B cell (primary cell): ENCODE measurements at places on chromosomes 13 and 19. TPM values are rescaled to one million over a fixed set of nuclear protein-coding genes. Genes with fewer than 3 reads are reported as not detected.
A peak's percentile ranks its signal among the peaks of the same experiment; 100 is the strongest.

The CASP14 gene
- total RNA-seq = not detected in 2 replicates

The GZMM gene
- total RNA-seq = 0.34 TPM in 1 of 2 replicates, not detected in the other

The LILRB1 gene
- 136 and 138 TPM in 2 replicates for total RNA-seq

The ZNF560 gene
- total RNA-seq = not detected in 2 replicates

DNA sequence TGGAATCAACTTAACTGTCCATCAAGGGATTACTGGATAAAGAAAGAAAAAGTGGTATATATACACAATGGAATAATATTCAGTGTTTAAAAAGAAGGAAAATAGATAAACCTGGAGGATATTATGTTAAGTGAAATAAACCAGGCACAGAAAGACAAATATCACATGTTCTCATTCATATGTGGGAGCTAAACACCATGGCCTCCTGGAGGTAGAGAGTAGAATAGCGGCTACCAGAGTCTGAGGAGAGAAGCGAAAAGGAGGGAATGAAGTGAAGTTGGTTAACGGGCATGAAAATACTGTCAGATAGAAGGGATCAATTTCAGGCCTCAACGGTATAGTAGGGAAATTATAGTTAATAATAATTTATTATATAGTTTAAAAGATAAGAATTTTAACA, 147.5 kb upstream of the OBI1 start:
- H3K27ac ChIP-seq = no peak overlapping the region
- H3K27me3 ChIP-seq = no peaks in the 10 kb centered on the region
- no peak for DNase-seq
- no peaks in the 10 kb centered on the region for H3K4me1 ChIP-seq
- H3K4me3 ChIP-seq = no peak overlapping the region
- no peaks in the 10 kb centered on the region for H3K36me3 ChIP-seq

DNA sequence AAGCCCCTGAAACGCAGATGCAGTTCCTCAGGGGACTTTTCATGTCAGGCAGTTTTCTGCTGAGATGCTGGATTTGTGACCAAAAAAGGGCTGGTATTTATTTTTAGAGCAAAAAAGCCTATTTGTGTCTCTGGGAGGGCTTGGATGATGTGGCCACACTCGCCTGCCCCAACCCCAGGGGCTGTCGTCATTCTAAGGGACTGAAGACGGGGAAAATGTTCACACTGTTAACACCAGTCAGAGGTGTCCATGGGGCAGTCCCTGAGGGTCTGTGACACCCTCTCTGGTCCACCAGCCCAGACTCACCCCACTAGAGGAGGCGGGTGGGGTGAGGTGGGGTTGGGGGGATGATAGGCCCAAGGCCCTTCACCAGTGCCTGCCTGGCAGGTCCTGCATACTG, 15.9 kb upstream of the EPHX3 start:
- no peaks in the 10 kb centered on the region for H3K4me1 ChIP-seq
- no peak overlapping the region for H3K4me3 ChIP-seq
- H3K36me3 ChIP-seq = no peaks in the 10 kb centered on the region
- DNase-seq = no peak

DNA sequence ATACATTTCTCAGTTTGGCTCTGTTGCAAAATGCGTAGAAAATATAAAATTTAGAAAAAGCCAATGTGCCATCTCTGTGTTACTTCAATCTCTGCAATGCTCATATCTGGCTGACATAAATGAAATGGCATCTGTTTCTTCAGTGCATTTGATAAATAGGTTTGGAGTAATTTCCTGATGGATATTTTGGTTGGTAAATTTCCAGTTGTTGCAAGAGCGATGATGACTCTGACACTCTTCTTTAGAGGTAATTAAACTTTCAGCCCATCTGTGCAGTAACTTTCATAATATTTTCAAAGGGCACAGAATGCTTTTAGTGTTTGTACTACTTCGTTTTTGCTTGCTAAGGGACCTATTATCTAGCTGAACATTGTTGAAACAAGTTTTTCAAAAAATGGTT, 1286.4 kb downstream of the PCDH9 start:
- no peak overlapping the region for H3K27ac ChIP-seq
- H3K36me3 ChIP-seq = no peaks in the 10 kb centered on the region

DNA sequence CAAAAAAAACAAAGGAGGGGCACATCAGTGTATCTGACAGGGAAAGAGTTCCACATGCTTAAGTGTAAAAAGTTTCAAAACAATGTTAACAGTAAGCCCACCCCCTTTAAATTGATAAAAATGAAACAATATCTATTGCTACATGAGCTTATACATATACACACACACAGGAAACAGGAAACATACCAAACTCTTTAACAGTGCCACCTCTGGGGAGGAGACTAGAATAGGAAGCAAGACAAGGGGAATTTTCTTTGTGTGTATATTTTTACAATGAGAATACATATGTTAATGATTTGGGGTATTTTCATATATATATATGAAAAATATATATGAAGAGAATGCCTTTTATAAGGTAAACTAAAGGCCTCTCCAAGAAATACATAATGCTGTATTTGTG, 44.7 kb downstream of the TPT1 start:
- no peaks in the 10 kb centered on the region for H3K27me3 ChIP-seq
- H3K27ac ChIP-seq = no peak overlapping the region
- H3K4me3 ChIP-seq = no peak overlapping the region
- peaks cover 7% of the 10 kb centered on the region for H3K4me1 ChIP-seq
- no peak for DNase-seq
- no peaks in the 10 kb centered on the region for H3K36me3 ChIP-seq

DNA sequence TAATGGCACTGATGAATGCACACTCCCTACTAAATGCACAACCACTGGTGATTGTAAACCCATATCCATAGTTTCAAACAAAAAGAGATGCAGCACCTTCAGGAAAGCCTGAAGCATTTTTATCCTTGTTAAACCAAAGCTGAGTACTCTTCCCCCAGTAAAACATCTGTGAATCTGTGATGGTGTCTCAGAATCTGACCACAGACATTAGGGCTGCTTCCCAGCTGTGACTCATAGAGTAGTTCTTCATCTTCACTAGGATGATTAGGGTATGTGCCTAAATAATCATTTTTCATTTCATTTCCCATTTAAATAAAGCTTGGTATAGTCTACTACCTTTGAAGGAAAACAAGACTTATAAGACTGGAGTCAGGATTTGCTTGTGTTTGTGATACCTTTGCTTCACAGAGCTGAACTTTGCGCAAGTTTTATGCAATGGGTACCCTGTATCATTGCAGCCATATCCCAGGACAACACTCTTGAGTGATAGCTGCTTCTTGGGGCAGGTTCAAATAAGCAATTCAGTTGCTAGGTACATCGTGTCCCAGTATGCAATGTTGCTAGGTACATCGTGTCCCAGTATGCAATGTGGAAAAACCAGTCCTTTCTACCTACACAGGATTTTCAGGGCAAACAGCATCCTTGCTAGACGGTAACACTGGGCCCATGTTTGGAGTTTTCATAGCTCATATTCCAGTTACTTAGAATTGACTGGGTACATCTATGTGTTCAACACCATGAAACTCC, 277.1 kb downstream of the IRS2 start:
- no peak for DNase-seq
- no peak overlapping the region for H3K4me3 ChIP-seq
- no peaks in the 10 kb centered on the region for H3K36me3 ChIP-seq
- no peak overlapping the region for H3K27ac ChIP-seq

GRCh38 chr19:35717665-35718344, at the start of gene KMT2B:
KMT2B (plus strand) TSS chr19:35718003; CDS start chr19:35718019, 16 bp downstream.
- H3K27ac ChIP-seq = peak within 1 kb of the TSS; percentile 68
- H3K27me3 ChIP-seq = no peaks in the 10 kb centered on the region
- H3K36me3 ChIP-seq = no peaks in the 10 kb centered on the region

GRCh38 chr13:95020298-95020987, 280.8 kb downstream of the ABCC4 start:
- no peak overlapping the region for H3K4me3 ChIP-seq
- no peak for DNase-seq
- no peaks in the 10 kb centered on the region for H3K27me3 ChIP-seq

DNA sequence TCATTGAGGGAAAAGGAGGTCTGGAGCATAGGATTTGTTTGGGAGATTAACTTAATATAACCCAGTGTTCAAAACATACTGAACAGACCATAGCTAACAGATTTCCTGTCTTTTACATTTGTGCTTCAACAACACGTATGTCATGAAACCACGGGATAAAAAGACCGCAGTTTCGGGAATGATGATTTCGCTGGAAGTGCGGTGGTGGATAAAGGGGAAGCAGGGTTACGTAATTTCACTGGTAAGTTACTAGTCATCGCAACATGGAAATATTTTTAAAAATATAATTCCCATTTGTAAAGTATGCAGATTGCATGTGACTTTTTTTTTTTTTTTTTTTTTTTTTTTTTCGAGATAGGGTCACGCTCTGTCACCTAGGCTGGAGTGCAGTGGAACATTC, 237.4 kb downstream of the LMO7 start:
- no peaks in the 10 kb centered on the region for H3K4me1 ChIP-seq
- no peak for DNase-seq
- H3K27me3 ChIP-seq = no peaks in the 10 kb centered on the region
- H3K4me3 ChIP-seq = no peak overlapping the region
- no peaks in the 10 kb centered on the region for H3K36me3 ChIP-seq
- H3K27ac ChIP-seq = no peak overlapping the region

DNA sequence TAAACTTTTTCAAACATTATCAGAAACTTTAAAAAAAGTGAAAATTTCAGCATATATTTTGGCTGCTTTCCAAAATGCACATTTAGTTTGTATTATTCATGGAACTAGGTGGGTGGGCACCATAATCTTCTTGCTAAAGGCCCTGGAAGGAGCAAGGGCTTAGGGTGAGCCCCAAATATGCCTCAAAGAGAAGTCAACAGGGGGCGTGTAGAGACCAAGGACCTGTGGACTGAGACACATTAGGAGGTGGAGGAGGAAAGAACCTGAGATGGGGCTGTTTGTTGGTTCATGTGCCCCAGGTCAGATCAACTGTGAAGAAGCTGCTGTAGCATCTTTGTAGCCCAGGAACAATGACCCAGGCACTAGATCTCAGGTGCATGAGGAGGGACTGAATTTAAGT, 79.6 kb upstream of the OLFM4 start:
- no peaks in the 10 kb centered on the region for H3K4me1 ChIP-seq
- DNase-seq = no peak
- no peak overlapping the region for H3K4me3 ChIP-seq

DNA sequence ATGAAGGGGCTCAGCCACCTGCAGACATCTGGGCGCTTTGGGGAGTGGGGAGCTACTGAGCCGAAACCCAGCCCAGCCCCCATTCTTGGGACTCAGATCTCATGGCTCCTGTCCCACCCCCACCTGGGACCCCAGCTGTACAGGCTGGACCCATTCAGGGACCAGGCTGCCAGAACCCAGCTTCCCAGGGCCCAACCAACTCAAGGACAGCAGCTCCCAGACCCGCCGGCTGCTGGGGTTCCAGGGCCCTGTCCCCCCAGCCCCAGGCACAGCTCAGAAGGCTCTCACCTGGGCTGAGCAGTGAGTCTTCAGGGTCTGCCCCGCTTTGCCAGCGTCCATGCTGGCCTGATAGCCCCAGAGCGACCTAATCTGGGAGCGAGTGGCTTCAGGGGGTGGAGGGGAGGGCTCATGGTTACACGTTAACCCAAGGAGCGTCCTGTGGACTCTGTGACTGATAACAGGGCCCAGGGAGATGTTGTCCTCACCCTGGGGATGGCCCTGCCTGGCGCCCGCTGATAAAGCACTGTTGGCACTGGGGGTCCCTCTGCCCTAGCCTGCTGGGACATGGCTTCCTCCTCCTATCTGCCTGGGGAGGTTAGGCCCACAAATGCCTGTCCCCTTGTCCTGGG, at the start of gene TMEM86B:
TSS of gene TMEM86B (minus strand) at position 361 of the 629 bp plus-strand sequence. CDS start at position 339, 22 bp downstream.
- H3K36me3 ChIP-seq = no peaks in the 10 kb centered on the region
- H3K27ac ChIP-seq = no peak within 1 kb of the TSS
- no peaks in the 10 kb centered on the region for H3K27me3 ChIP-seq
- H3K4me1 ChIP-seq = no peaks in the 10 kb centered on the region
- no peak within 1 kb of the TSS for H3K4me3 ChIP-seq

DNA sequence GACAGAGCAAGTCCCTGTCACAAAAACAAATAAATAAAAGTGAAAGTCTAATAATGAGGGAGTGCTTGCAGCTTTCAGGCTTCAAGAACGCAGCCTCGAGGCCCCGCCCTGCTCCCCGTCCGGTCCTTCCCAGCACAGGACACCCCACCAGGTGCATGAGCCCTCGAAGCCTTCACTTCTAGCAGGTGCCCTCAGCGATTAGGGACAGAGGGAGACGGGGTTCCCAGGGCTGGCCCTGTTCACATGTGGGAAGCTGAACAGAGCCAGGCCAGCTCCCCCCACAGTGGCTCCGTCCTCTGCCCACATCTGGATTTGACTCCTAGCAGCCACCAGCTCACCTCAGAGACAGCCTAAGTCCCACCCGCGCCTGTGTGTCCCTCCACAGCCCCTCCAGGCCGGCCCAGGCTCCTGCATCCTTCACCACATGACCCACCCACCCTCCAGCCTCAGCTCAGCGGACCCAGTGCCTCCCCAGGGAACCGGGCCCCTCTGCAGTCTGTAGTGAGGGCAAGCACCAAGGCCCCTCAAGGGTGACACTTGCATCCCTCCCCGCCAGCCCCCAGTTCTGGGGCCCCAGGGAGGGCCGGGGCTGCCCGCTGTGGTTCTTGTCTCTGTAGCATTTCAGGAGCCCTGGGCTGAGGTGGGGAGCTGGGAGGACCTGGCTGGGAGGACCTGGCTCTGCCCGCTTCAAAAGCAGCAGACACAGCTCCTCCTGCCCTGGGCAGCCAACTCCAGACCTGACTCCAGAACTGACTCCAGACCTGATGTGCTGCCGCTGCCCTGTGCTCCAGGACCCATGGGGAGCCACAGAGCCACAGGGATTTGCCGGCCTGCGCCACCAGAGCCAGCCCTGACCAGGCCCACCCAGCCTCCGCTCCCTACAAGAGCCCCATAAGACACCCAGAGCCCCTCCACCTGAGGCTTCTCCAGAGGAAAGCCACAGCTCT, 27.2 kb downstream of the GPX4 start:
- peaks cover 19% of the 10 kb centered on the region for H3K36me3 ChIP-seq
- H3K4me3 ChIP-seq = peak overlapping the region; percentile 18
- H3K4me1 ChIP-seq = peaks cover 50% of the 10 kb centered on the region
- peak; percentile 53 for DNase-seq
- H3K27ac ChIP-seq = peak overlapping the region; percentile 78
- H3K27me3 ChIP-seq = no peaks in the 10 kb centered on the region

DNA sequence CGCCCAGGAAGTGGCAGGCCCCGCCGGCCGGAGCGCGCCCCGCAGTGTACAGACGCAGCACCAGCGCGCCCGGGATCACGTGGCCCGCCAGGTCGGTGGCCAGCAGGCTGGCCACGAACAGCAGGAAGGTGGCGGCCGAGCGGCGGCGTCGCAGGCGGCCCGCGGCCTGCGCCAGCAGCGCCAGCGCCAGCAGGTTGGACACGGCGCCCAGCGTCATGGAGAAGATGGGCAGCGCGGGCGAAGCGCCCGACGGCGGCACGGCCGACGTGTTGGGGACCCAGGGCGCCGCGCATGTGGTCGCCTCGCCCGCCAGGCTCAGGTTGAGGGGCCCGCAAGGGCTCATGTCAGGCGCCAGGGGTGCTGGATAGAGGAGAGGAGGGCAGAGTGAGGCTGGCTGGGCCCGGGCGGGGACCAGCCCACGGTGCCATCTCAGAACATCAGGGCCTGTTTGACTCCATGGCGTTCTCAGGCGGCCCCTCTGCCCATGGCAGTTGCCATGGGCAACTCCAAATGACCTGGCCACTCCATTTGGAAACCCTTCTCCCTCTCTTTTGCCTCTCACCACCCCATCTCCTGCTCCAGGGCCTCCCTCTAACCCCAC, 1.1 kb downstream of the PTGER1 start:
- no peaks in the 10 kb centered on the region for H3K36me3 ChIP-seq
- no peaks in the 10 kb centered on the region for H3K27me3 ChIP-seq
- peaks cover 27% of the 10 kb centered on the region for H3K4me1 ChIP-seq
- DNase-seq = peak; percentile 29

- no peak overlapping the region for H3K27ac ChIP-seq
- no peaks in the 10 kb centered on the region for H3K36me3 ChIP-seq
- no peak overlapping the region for H3K4me3 ChIP-seq
- DNase-seq = no peak
- peaks cover 17% of the 10 kb centered on the region for H3K4me1 ChIP-seq
Measured at GRCh38 chr19:3477951-3478350, 2.4 kb downstream of the SMIM24 start.
